ENCODE measurements at places on chromosomes 4 and X.

GRCh38 chrX:155246748-155247147, 17.5 kb downstream of the RAB39B start:
- DNase-seq, result no peak

DNA sequence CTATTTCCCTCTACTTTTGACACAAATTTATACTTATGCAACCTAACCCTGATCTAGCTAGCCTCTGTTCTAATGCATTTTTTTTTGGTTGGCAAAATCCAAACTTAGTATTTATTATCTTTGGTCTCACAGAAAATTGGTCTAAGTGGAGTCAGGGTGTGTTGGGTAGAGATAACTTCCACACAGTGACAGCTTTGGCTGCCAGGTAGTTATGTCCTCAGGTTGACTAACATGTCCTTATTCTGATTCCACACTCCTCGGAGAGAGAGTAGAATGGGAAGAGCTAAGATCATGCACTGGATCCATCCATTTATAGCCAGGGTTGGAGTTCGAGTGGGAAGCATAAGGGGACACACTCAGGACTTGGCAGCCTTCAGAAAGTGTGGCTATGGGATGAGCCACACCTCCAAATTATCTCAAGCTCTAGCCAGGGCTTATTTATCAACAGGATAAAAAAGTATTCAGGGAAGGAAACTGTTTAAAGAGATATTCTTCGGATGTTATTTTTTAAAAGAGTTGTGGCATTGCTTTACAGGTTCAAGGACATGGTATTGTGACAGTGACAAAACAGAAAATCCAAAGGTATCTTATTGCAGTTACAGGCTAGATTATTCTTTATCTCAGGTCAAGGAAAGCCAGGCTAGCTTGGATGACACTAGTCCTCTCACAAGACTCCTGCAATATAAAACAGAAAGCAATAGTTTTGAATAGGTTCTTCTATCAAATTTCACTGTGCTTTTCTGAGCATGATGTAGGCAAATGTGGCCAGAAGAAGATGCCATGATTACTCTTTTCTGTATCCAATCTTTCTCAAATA, 51.5 kb downstream of the NPY1R start:
- DNase-seq, result no peak

DNA sequence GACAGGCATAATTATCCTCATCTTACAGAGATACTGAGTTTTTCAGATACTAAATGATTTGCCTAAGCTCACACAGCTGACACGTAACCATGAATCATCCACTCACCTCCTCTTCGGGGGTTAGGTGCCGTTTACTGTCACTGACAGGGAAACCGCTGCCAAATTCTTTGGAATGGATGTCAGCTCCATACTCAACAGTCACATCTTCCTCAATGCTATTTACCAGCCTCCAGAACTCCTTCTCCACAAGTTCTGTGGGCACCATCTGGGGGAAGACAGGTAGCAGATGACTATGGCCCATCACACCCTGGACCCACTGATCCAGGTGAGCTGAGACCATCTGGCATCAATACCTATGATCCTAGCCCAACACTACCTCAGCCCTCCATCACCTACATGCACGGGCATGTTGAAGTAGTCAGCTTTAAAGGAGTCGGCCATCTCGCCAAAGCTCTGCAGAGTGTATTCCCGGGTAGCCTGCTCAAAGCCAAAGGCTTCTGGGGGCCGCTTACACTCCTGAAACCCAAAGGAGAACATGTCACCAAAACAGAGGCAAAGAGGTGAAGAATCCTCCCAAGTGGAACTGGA, 13.5 kb downstream of the KDM5C start:
- DNase-seq, result peak; percentile 10

DNA sequence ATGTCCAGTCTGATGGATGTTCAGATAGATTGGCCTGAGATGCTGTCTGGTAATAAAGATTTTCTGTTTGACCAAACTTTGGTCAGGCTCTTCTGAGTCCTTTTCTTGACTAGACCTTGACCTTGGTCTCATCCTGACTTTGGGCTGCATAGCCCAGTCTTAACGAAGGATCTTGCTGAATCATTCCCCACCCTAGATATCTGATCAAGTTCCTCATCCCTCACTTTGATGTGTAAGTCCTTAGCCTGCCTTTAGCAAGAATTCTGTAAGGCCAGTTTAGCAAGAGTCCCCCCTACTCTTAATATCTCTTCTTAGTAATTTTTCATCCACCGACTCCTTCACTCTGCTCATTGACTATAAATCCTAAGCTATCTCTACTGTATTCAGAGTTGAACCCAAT, 244.4 kb upstream of the JADE1 start:
- no peak for DNase-seq

DNA sequence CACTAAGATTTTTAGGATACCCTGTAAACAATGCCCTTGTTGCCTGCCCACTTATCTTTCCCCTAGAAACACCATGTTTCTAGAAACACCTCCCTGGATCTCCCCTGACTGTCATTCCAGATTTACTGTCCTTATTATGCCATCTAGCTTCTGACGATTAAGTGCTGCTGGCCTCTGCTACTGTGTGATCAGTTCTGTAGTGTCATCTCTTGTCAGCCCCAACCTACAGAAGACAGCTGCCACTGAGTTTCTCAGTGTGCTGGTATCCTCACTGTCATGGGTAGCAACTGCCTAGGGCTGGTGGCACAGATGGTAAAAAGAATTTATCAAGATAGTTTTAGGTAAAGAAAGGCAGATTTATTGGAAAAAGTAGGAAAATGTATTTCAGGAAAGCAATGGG, 68.7 kb upstream of the WWC2 start:
- no peak for DNase-seq

- DNase-seq, result no peak
These were observed 1.5 kb upstream of the PTCHD1 start for GRCh38 chrX:23332888-23333821.

DNA sequence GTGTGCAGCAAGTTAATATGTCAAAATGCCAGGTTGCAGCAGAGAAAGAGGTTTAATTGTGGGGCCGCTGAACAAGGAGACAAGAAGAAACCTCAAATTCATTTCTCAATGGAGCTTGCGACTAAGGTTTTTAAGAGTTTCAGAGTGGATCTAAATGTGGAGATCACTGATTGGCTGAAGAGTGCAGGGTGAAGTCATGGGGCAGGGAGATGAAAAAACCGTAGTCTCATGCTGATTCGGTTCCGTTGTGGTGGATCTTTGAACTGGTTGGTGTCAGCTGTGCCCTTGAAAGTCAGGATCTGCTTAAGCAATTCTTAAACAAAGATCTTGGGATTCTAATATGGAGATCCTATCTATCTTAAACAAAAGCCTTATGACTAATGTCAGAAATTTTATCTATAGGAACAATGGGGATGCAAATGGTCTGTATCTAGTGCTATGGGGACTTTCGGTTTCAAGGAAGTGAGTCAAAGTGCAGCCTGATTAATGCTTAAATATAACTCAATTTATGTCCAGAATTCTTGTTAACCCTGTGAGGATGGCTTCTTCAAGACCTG, 173.9 kb upstream of the CENPE start:
- no peak for DNase-seq

GRCh38 chr4:78057135-78057599, at the start of gene FRAS1:
FRAS1 (plus strand) TSS chr4:78057323; CDS start chr4:78058010, 687 bp downstream.
- no peak for DNase-seq

- no peak for DNase-seq
These were observed 145.8 kb upstream of the ATP6AP2 start for GRCh38 chrX:40434947-40435346.

DNA sequence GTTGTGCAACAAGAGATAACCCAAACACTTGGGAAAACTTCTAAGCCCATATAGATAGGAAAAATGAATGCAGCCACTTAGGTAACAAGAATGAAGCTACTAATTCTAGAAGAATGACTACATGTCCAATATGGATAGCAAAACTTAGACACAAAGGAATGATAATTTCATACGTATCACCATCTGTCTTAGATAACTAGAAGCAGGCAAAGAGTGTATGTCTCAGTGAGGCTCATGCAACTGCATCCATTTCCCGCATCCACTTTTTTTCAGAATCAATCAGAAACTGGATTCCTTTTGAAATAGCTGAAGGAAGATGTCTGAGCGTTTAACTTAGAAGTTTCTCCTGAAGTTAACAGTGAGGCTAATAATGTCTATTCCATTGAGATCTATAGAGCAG, 408.7 kb upstream of the PITX2 start:
- no peak for DNase-seq

GRCh38 chr4:98510340-98510739, 148.1 kb downstream of the TSPAN5 start:
- no peak for DNase-seq

DNA sequence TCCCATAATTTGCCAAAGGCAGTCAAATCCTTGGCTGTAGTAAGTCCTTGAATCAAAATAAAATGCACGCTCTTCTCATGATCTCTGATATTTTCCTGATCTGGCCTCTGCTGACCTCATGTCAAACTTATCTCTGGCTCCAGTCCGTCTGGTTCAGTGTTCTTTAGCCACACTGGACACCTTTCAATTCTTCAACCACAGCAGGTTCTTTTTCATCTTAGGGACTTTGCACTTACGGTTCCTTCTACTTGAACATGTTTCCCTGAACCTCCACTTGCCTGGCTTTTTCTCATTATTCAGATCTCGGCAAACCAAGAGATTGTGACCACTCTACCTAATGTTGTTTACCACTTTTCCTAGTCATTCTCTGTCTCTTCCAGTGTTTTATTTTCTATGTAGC, 10.3 kb downstream of the ENPEP start:
- no peak for DNase-seq
